ENCODE measurements at places on chromosomes 5 and 9.

DNA sequence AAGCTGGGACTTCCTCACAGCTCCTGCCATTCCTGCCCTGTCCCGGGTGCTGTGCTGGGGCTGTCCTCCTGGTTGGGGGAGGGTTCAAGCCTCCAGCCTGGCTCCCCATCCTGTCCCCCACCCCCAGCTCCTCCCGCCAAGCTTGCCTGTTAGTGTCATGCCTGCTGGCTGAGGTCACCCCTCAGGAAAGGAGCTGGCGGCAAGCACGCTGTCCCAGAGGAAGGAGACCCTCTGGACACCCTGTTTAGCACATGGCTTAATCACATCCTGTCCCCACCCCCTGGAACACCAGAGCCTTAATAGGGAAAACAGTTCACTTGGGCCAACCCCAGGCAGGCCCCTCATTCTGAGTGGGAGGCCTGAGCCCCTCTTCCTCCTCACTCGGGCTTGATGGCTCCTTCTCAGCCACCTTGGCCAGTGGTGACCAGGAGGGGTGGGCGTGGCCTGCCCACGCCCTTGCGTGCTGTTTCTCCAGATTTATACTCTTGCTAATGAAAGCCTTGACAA, 9.2 kb upstream of the PHYHD1 start:
- no peak for DNase-seq

- DNase-seq, result peak; percentile 40
Observed at GRCh38 chr5:172802567-172803176, 31.4 kb upstream of the ERGIC1 start.

DNA sequence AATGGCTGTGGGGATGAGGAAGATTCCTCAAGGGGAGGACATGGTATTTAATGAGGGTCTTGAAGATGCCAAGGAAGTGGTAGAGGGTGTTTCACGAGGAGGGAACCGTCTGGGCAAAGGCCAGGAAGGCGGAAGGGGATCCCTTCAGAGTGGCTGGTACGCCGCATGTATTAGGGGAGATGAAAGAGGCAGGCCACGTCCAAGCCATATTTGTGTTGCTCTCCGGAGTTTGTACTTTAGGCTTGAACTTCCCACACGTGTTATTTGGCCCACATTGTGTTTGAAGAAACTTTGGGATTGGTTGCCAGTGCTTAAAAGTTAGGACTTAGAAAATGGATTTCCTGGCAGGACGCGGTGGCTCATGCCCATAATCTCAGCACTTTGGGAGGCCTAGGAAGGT, 1.2 kb downstream of the FXN start:
- no peak for DNase-seq

GRCh38 chr5:112308608-112309007, 110.5 kb downstream of the EPB41L4A start:
- DNase-seq, result no peak

- no peak for DNase-seq
Observed at GRCh38 chr5:127518319-127518621, 830 bp downstream of the PRRC1 start.

- DNase-seq, result no peak
Observed at GRCh38 chr5:66958201-66958979, 238.2 kb downstream of the CD180 start.

DNA sequence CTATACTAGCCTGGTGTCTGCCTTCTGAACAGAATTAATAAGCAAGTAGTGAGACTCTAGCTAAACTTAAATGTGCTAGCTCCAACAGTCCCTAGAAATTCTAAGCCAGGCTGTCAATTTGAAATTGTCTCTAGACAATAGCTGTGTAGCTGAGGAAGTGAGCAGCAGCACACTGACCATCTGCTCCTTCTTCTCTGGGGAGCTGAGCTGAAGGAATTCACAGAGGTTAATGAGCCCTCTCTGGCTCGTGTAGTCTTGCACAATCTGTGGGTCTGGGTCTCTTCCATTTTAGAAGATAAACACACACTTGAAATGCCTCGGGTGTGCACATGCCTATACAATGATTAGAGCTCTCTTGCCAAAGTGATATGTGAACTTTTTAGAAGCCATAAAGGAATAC, 63.5 kb upstream of the BARX1 start:
- DNase-seq, result peak; percentile 81

DNA sequence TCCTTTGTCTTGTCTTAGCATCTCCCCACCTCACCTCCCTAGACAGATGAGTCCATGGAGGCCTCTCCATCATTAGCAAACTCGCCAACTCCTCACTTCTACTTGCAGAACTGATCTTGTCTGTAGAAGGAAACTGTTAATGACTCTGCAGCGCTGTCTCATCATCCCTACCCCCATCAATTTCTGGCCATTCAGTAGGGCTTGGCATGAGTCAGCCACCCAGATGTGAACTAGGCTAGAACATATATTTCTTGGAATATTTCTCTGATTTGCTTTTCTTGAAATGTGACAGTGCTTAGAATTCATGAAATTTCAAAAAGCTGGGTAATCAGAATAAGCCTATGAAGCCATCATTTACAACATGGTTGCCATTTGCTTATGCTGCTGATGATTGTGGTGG, 1125.0 kb upstream of the DMAC1 start:
- no peak for DNase-seq

DNA sequence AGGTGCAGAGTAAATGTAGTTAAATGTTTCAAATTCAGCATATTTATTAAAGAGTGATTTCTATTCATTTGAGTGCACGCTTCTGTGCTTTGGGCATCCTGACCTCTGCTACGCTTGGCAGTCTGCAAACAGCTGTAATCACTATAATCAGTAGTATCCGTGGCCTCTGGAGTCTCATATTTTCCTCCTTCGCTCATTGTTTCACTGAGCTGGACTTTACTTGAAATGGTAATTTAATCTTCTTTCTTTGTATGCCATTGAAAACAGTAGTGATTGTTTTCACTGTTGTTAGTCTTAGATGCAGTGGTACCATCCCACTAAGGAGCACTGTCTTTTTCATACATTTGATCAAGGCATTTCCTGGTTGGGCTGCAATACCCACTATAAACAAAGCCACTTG, 43.5 kb upstream of the CAVIN4 start:
- DNase-seq, result no peak

DNA sequence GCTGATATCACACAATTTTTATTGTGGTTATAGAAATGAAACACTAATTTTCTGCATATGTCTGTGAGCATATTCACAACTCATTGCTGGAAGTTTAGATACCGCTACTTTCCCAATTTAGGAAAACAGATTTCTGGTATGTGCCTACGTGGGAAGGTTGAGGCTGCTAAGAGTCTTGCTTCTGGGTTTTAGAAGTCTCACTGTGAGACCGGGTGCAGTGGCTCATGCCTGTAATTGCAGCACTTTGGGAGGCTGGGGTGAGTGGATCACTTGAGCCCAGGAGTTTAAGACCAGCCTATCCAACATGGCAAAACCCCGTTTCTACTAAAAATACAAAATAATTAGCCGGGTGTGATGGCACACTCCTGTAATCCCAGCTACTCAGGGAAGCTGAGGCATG, 39.6 kb downstream of the UBAP1 start:
- no peak for DNase-seq

- peak; percentile 21 for DNase-seq
Observed at GRCh38 chr5:171419688-171420430, 412 bp downstream of the FGF18 start.

GRCh38 chr5:89071941-89072331, 189.0 kb upstream of the MEF2C start:
- no peak for DNase-seq

DNA sequence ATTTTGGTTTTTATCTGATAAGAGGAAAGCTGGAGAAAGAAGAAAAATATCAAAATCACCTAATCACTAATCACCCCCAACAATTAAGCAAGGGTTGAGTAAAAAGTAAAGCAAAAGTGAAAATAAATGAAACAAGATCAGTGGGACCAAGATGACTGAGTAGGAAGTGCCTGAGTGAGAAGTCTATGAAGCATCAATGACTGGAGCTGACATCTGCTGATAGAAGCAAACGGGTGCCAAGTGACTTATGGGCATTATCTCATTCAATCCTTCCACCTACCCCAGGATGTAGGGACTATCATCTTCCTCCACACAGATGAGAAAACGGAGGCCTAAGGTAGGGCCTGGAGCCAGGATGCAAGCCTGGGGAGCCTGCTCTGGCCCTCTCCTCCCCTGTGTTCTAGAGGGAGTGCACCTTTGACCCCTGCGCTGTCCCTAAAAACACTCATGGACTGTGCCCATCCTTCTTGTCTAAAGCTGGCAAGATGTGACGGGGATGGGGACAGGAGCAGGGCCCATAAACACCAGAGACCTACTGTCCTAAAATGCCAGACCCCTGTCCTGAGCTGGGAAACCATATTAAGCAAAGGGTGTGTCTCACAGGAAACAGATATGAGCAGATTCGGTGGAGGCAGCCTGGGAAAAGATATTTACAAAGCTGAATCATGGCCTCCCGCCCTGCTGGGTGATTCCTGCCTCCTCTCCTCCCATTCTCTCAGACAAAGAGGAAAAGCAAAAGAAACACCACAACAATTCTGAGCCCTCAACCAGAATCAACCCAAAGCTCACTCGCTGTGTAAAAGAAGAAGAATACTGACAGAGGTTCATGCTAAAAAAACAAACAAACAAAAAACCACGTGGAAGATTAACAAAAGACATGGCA, 116.0 kb downstream of the AUH start:
- no peak for DNase-seq

DNA sequence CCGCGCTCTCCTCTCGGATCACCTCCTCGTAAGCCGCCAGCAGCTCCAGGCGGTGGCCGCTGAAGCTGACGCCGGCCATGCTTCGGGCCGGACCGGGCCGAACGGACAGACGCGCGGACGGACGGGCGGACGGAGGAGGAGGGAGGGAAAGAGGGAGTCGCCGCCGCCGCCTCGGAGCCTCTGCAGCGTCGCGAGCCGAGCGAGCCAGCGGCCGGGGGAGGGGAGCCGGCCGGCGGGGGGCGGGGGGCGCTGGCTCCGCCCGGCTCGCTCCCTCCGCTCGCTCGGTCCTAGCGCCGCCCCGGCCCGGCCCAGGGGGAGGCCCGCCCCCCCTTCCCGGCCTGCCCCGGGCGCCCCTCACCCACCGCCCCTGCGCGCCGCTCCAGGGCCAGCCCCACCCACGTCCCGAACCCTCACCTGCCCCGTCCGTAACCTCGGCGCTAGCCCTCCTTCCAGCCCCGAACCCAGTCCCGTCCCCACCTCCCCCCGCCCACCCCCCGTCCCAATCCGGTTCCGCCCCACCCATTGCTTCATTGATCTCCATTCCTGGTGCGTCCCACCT, at the start of gene DBN1:
Gene DBN1 (minus strand): TSS at position 192 of the 559 bp plus-strand sequence. CDS start 113 bp downstream, at position 79.
- DNase-seq, result peak; percentile 77

GRCh38 chr9:37745970-37746369, 7.6 kb upstream of the TRMT10B start:
- no peak for DNase-seq

- peak; percentile 58 for DNase-seq
Observed at GRCh38 chr9:137095664-137096517, 9.1 kb downstream of the MAN1B1 start.

DNA sequence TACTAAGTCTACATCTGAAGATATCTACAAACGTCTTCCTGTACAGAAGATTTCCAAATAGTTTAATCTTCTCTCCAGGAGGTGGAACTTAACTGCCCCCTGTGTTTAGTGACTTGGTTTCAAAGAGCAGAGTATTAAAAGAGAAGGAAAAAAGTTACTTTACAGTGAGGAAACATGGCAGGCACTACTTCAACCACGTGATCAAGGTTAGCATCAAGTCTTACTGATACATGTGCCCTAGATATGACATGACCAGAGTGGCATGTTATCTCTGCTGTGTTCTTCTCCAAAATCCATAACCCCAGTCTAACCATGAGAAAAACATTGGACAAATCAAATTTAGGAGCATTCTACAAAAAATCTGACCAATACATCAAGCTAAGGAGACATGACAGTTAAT, 125.8 kb downstream of the ADAMTS12 start:
- DNase-seq, result no peak

DNA sequence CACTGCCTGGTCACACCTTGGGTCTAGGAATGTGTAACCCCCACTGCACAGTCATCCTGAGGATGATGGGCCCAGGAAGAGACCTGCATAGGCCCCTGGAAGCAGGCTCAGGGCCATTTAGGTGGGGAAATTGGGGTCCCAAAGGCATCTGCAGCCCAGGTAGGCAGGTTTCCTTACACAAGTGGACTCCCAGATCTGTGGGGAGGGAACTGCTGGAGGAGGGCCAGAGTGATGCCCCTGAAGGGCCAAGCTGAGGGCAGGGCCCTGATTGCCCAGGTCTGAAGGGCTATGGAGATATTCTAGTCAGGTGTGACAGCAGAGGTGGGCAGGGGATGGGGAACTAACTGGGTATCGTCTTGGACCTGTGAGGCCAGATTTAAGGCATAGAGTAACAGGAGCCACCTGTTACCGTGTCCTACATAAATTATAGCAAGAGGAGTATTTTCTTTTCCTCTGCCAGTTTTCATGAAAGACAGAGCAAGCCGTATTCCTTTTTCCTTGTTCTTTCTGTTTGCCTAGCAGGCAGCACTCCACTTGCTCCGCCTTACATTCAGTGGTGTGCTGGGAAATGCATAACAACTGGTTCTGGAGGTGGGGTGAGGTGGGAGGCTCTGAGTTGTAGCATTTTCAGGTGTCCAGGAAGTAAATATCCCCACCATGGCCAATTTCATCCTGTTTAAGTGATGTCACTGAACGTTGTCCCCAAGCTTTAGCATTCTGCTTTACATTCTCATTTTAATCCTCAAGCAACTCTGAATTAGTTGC, 41.3 kb downstream of the PPARGC1B start:
- no peak for DNase-seq

DNA sequence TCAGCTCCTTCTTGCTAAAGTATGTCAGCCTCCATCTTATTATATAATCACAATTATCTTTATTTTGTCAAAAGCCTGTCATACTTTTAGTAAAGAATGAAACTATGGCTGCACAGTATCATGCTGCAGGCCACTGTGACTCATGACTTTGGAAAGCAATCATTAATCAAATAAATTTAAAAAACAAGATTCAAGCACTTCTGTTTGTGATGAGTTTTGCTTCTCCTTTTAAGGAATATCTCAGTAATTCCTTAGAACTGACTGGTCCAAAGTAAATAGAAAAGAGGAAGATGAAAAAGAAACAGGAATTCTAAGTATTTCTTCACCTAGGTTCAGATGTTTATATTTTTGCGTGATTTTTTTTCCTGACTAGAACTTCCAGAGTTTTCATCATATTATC, 83.1 kb downstream of the EDIL3 start:
- DNase-seq, result no peak
